ENCODE measurements at places on chromosomes 6 and 20.

GRCh38 chr6:160112628-160113299 is 8.9 kb upstream of the SLC22A1 start:
- DNase-seq = no peak

GRCh38 chr6:80003826-80004172 is 650 bp upstream of the TTK start:
- DNase-seq = peak; percentile 72

DNA sequence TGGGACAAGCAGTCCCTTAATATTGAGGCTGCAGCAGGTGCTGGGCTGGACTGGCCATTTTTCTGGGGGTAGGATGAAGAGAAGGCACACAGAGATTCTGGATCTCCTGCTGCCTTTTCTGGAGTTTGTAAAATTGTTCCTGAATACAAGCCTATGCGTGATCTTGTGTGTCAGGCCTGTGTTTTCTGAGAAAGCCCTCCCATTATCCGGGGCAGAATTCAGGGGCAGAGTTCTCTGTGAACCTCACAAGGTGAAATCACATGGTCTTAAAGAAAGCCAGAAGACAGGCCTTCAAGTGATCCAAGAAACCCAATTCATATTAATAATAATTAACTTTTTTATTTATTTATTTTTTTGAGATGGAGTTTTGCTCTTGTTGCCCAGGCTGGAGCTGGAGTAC is 12.5 kb downstream of the CCN5 start:
- DNase-seq = no peak

DNA sequence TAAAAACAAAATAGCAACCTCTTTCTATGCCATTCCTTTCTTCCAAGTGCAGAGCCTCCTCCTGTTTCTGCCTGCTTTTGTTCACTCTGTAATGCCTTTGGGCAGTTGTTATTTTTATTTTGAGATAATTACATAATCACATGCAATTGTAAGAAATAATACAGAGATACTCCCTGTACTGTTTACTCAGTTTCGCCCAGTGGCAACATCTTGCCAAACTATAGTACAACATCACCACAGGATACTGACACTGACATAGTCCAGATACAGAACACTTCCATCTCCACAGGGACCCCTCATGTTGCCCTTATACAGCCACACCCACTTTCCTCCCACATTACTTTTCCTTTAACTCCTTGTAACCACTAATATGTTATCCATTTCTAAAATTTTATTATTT is 59.7 kb downstream of the BANF2 start:
- no peak for DNase-seq

- no peak for DNase-seq
Observed at GRCh38 chr6:37088897-37089296, 81.1 kb upstream of the PIM1 start.

Measured in posterior vena cava (tissue), 2 donors.